Mucosa of gallbladder (tissue), 1 donor: ENCODE measurements at places on chromosomes 5 and 9. TPM values are rescaled to one million over a fixed set of nuclear protein-coding genes. Genes with fewer than 3 reads are reported as not detected.

GRCh38 chr5:150214289-150214688 lies 24.4 kb downstream of the SLC6A7 start:
- DNase-seq: no peak

DNA sequence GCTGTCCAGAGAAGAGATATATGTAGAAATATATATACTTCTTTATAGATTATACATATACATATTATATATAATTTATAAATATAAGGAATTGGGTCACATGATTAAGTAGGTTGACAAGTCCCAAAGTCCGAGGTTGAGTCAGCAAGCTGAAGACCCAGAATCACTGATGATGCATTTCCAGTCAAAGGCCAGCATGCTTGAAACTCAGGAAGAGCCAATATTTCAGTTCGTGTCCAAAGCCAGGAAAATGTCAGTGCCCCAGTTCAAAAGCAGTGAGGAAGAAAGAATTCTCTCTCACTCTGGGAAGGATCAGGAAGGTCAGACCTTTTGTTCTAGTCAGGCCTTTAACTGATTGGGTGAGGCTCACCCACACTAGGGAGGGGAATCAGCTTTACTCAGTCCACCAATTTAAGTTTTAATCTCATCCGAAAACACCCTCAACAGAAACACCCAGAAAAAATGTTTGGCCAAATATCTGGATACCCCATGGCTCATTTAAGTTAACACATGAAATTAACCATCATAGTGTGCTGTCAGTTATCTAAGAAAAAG lies 42.0 kb upstream of the LVRN start:
- DNase-seq: no peak

DNA sequence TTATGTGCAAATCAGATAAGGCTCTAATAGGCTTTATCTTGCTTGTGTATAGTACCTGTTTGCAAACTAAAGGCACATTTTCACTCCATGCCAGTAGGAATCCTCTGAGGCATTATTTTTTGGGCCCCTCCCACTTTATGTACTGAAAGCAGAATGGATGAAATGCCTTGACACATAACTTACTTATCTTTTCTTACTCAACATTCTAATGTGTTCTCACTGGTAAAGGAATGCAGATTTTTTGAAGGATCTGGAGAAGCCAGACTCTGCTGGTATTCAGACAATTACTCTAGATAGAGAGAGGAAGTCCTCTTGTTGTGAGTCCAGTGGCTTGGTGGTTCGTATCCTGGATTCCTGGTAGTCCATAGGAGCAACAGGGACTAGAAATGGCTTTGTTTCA lies 336.7 kb downstream of the CCDC171 start:
- DNase-seq: no peak

The LCN9 gene
- not detected for total RNA-seq

- DNase-seq: no peak
Observed at GRCh38 chr9:133597316-133597957, 11.8 kb downstream of the FAM163B start.

The LECT2 gene
- total RNA-seq: not detected

GRCh38 chr5:82147860-82148573 lies 130.1 kb downstream of the RPS23 start:
- no peak for DNase-seq

- no peak for DNase-seq
Observed at GRCh38 chr9:116308076-116308475, 154.5 kb downstream of the PAPPA start.

DNA sequence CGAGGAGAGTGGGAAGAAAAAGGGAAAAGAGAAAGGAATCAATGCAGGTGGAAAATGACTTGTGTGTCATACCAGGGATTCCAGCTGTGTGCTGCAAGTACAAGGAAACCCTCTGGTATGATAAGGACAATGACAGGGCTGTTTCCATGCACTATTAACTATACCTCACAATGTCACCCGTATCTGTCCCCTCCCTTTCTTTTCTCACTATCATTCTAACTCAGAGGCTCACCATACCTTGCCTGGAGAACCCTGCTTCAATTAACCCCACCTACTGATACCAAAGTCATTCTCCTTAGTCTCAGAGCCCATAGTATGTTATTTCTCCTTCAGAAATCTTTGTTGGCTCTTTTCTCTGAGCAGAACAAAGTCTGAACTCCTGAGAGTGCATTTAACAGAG lies 236.2 kb upstream of the NREP start:
- DNase-seq: no peak

DNA sequence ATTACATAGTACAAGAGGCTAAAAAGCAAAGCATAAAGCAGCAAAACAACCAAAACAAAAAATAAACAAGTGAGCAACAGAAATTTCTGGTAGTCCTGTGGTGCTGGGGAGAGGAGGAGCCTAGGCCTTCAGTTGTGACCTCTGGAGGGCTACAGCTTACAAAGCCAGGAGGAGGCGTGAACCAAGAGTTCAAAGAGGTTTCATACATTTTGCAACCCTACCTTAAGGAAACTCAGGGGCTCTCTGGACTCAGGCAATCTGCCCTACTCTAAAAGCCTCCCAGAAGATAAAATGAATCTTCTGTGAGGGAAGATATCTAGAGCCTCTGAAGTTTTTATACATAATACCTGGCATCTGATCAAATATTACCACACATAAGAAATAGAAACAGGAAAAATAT lies 187.4 kb downstream of the AGTPBP1 start:
- no peak for DNase-seq

The ELAVL2 gene
- 0.23 TPM for total RNA-seq

DNA sequence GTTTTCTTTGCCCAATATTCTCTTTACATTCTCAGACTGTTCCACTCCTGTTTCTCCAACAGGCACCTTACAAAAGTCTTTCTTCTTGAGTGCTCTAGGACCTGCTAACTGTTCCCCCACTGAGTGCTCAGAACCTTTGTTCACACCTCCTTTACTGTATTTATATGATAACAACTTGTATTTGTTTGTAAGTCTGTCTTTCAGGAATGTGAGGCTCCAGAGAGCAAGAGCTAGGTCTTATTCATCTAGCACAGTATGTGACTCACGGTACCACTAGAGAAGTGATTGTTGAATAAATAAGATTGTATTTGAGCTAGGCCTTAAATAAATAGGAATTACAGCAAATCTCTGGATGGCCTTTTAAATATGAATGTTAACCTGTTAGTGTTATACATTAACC lies 42.5 kb upstream of the MYOT start:
- DNase-seq: no peak

DNA sequence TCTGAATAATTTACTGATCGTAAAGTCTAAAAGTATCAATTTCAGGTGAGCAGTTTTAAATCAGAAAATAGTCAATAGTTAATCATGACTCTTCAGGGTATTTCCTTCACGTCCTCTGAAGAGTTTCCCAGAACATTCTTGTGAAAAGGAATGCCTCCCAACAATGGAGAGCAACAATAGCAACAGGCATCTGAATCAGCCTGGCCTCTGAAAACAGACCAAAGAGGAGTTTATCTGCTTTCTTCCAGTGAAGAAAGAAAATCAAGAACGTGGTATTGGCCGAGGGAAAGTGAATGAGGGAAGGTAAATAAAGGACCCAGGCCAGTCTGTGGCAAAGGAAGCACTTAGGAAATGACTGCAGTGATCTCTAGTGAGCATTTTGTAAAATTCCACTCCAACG lies 26.1 kb upstream of the RASGEF1C start:
- no peak for DNase-seq

The ABO gene
- total RNA-seq: 16.3 TPM

DNA sequence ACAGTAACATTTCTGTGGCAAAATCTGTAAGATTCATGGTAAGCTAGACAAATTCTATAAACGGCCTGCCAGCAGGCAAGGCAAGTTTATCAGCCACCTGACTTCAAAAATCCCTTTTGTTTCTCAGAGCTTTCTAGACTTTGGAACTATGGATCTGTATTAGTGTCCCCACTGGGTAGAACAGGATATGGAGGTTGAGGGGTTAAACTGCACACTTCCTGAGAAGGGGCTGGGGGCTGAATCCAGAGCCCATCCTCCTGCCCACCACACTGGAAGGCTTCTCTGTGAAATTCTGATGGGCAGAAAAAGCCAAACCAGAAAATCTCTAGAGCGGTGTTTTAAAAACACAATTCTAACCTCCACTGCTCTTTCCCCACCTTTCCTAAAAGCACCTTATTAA lies 128.7 kb downstream of the ENTREP1 start:
- DNase-seq: no peak

The STC2 gene
- total RNA-seq: 10.3 TPM

GRCh38 chr9:97933297-97933998 lies 4.5 kb downstream of the HEMGN start:
- DNase-seq: no peak

The UBQLN1 gene
- total RNA-seq: 101 TPM

The DEPDC1B gene
- 117 TPM for total RNA-seq

DNA sequence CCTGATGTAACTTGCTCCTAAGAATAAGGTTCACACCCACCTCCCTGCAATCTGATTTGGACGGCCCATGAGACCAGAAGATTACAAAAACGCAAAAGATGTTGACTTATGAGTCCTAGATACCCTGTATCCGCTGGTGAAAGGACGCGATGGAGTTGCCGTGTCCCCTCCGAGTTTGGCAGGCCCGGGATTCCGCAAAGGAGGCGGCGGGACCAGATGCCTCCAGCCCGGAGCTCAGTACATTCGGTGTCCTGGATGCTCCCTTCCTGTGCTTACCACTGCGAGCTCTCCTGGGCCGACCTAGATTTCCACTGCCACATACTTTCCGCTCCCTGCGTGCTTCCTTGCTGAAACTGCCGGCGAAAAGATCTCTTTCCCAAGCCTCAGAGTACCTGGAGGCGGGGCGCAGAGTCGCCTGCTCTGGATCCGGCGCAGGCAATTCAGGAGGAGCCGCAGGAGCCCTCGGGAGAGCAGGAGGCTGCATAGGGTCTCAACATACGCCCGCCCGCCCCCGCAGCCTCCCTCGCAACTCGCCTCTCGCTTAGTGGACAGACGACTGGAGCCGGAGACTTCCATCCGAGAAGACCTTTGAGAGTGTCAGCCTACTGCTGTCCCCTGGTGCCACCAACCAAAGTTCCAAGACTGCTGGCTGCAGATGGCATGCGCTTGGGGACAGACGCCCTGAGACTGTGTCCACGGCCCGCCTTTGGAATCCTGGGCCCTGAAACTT lies 39.8 kb downstream of the ANXA2R start:
- DNase-seq: no peak

- peak; percentile 46 for DNase-seq
Observed at GRCh38 chr5:52727576-52727975, 60.1 kb upstream of the ITGA1 start.

The KIAA1191 gene
- total RNA-seq: 113 TPM

The SNX24 gene
- total RNA-seq: 18.2 TPM

DNA sequence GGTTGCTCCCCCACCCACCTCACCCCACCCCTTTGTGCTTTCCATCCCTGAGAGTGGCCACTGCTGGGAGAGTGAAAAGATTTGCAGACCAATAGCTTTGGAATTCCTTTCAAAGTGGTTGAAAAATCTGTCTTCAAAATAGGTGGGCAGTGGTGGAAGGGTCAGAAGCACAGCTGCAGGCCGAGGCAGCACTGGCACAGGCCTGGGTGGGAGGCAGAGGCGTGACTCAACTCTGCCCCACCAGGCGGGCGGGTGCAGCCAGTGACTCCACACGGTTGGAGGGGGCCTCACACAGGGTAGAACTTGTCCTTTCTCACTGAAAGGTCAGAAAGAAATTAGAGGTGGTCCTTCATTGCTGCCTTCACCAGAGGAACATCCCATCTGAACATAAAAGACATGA lies 214.9 kb upstream of the TBCA start:
- DNase-seq: no peak

GRCh38 chr9:124411514-124412227 lies 3.6 kb downstream of the PSMB7 start:
- DNase-seq: no peak

The PCDHB4 gene
- 5.2 TPM for total RNA-seq

GRCh38 chr5:175325681-175326080 lies 118.3 kb downstream of the DRD1 start:
- DNase-seq: no peak

The OSMR gene
- total RNA-seq: 26.8 TPM

The SDHA gene
- 140 TPM for total RNA-seq

DNA sequence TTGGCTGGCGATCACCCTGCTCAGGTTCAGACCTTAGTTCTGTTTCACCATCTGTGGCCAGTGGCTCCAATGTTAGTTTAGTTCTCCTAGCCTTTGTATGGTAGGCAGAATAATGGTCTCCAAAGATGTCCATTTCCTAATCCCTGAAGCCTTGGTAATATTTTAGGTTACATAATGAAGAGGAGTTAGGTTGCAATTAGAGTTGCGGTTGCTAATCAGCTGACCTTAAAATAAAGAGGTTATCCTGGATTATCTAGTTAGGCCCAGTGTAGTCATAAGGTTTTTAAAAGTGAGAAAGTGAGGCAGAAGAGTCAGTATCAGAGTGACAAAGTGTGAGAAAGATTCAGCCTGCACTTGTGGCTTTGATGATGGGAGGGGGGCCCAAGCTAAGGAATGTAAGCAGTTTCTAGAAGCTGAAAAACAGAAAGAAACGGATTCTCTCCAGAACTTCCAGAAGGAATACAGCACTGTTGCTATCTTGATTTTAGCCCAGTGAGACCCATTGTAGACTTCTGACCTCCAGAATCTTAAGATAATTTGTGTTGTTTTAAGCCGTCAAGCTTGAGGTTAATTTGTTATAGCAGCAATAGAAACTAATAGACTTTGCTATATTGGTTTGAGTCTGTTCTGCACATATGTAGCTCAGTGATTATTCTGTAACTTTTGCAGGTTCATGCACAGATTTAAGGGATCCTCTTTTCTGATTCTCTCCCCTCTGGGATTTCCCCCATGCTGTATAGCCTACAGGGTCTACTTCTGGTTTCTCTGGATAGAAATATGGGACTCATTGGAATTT lies 21.6 kb downstream of the LNPEP start:
- DNase-seq: no peak

- no peak for DNase-seq
Observed at GRCh38 chr5:128681096-128681495, 143.1 kb upstream of the FBN2 start.

- DNase-seq: no peak
Observed at GRCh38 chr5:98557916-98558315, 215.5 kb upstream of the RGMB start.

DNA sequence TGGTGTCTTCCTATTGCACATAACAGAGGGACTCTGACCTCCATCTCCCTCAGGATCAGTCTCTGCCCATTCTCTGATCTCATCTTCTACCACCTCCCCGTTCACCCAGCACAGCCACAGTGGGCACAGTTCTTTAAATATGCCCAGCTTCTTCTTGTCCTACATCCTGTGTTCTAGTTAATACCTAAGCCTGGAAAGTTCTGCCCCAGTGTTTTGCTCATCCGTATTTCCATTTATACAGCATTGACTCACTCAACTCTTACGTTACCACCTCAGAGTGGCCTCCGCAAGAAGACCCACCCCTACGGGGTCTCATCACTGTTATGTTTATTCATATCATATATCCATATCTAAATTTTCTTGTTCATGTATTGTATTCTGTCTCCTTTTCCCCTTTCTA lies 315.5 kb downstream of the ADGRV1 start:
- no peak for DNase-seq

DNA sequence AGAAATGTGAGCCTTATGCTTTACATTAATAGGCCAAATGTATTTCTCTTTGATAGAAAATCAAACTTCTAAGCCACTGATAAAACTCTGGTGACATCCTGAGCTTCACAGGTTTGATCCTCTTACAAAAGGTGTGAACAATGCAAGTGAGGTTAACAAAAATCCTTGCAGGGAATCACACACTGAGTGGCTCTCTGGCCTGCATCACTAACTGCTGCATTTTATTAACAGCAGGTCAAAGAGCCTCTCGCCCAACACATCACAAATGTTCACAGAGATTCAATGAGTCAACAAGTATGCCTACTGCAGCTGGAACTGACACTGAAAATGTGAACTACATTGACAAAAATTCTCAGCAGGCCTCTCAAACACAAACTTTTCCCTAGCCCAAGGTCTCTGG lies 122.3 kb downstream of the SEMA5A start:
- no peak for DNase-seq

GRCh38 chr5:159764283-159765134 lies 151.8 kb upstream of the ADRA1B start:
- DNase-seq: peak; percentile 16
